HAP-1 (cell line): ENCODE measurements at places on chromosomes 7 and 10.

DNA sequence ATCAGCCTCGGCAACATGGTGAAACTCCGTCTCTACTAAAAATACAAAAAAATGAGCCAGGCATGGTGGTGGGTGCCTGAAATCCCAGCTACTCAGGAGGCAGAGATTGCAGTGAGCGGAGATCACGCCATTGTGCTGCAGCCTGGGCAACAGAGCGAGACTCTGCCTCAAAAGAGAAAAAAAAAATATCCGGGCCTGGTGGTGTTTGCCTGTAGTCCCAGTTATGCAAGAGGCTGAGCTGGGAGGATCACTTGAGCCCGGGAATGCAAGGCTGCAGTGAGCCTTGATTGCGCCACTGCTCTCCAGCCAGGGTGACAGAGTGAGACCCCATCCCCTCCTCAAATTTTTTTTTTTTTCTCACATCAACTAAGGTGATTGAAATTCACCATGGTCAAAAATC, 42.8 kb downstream of the CDC123 start:
- DNase-seq, result no peak

DNA sequence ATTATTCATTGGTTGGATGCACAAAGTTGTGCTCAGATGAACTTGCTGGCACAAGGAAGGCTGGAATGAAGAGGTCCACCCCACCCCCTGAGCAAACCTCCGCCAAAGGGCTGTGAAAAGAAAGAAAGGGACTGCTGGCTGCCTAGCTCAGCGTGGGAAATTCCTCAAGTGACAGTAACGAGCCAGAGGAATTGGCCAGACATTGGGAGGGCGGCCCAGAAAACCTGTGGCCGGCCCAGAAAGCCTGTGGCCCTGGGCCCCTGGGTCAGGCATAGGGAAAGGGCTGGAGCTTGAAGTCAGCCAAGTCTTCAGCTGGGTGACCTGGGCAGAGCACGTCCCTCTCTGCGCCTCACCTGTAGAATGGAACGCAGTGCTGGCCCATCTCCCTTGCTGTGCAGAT, 30.6 kb upstream of the CTBP2 start:
- DNase-seq, result no peak

- no peak for DNase-seq
Observed at GRCh38 chr7:16647435-16647960, 1.5 kb downstream of the BZW2 start.

- peak; percentile 57 for DNase-seq
Observed at GRCh38 chr7:22001345-22002004, 55.8 kb upstream of the CDCA7L start.

DNA sequence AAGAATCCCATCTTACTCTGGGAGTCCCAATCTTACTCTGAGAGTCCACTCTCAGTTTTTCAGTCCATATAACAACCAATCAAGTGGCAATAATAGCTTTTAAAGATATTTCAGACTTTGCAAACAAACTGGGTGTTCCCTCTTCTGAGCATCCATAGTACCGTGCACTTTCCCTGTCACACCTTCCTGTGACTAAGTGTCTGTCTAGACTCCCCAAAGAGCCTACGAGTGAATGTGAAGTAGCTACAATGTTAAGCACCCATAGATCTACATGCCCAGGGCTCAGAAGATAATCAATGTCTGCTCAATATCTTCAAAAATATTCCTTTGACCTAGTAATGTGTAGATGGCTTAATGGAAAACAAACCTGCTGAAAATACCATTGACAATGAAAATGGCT, 95.6 kb upstream of the ASAH2 start:
- no peak for DNase-seq

- no peak for DNase-seq
Observed at GRCh38 chr10:114683593-114683992, 25.5 kb upstream of the ABLIM1 start.

GRCh38 chr7:150396426-150396825, 17.3 kb downstream of the ZNF775 start:
- no peak for DNase-seq

DNA sequence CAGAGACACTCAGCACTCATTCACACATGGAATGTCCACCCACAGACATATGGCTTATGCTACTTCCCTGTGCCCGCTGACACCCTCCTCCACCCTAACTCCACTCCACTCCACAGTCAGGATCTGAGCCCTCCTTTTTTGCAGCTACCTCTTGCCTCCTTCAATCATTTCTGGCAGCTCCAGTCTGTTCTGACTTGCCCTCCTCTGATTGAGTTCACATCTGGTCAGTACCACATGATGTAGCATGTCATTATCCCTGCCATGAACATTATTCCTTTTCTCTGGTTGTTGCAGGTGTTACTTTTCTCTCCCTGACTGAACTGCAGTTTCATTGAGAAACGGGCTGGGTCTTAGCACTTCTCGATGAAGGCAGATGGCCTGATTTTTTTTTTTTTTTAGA, 130.1 kb upstream of the EGR2 start:
- no peak for DNase-seq

GRCh38 chr7:104908636-104909035, 105.4 kb upstream of the KMT2E start:
- no peak for DNase-seq

GRCh38 chr10:88244781-88245625, 338.1 kb downstream of the RNLS start:
- DNase-seq, result no peak
